Activated naive CD8-positive, alpha-beta T cell treated with anti-CD3 and anti-CD28 coated beads, Interleukin-2, amount 50 U/mL, for 24 hours (primary cell): ENCODE measurements at places on chromosomes 16 and 17.

DNA sequence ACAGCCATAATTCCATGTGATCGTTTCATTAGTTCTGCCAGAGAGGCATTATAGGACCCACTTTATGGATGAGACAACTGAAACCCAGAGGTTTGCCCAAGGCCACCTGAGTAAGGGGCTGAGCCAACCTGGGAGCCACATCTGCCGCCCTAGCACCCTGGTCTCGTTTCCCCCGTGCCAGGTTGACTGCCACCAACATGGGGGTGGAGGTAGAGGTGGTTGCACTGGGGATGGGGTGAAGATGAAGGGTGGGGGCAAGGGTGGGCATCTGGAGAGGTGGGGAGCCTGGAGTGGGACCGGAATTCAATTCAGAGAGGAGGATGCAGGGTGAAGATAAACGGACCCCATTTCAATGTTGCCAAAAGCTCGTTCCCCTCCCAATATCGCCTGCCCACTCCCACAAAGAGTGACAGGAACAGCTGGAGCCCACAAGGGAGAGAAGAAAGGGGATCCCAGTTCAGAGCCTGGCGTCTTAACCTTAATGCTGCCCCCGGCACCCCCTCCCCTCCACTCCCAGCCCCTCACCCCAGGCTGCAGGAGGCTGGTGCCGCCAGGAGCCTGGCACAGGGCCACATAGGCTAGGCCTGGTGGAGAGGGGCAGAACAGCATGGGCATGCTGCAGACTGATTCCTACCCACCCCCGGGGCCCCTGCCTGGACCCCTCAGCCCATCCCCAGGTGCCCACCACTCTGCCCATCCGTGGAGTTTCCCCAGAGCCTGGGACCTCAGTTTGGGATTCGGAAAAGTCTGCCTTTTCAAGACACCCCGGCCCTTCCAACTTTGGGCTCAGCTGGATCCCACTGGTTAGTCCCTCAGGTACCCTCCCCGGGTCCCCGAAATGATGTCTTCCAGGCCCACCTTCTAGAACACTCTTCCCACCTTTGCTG, 29.6 kb downstream of the NGFR start:
- DNase-seq, result no peak

GRCh38 chr17:50105811-50106210, 10.7 kb downstream of the PDK2 start:
- DNase-seq, result no peak

GRCh38 chr16:79648826-79649225, 48.3 kb upstream of the MAF start:
- no peak for DNase-seq

GRCh38 chr17:4852567-4853207, 19.5 kb downstream of the MINK1 start:
- no peak for DNase-seq
